ENCODE measurements at places on chromosomes 3 and 15. TPM values are rescaled to one million over a fixed set of nuclear protein-coding genes. Genes with fewer than 3 reads are reported as not detected.

DNA sequence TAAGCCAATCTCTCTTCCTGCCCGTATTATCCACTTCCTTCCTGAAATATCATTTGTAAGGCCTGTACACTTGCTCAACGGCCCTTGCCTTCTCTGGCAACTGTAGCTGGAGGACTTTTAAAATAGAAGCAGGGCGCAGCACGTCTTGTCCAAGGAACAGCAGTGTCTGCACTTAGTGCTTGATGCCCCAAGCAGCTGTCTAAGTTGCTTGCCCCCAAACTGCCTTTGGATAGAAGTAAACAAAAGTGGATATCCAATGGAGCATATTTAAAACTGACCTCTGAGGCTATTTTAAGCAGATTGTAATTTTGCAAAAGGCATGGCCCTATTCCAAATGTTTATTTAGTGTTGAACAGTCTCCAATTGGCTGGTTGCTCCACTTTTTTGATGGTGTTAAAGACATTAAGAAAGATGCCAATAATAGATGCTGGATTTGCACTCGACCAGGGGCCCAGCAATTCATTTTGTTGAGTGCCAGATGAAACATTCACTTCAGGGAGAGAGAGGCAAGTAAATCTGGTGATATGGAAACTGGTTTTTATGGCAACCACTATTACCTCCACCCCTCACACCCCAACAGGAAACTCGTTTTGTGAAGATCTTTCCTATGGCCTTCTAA is 526.8 kb upstream of the TBL1XR1 start:
- peak; percentile 30 for DNase-seq

DNA sequence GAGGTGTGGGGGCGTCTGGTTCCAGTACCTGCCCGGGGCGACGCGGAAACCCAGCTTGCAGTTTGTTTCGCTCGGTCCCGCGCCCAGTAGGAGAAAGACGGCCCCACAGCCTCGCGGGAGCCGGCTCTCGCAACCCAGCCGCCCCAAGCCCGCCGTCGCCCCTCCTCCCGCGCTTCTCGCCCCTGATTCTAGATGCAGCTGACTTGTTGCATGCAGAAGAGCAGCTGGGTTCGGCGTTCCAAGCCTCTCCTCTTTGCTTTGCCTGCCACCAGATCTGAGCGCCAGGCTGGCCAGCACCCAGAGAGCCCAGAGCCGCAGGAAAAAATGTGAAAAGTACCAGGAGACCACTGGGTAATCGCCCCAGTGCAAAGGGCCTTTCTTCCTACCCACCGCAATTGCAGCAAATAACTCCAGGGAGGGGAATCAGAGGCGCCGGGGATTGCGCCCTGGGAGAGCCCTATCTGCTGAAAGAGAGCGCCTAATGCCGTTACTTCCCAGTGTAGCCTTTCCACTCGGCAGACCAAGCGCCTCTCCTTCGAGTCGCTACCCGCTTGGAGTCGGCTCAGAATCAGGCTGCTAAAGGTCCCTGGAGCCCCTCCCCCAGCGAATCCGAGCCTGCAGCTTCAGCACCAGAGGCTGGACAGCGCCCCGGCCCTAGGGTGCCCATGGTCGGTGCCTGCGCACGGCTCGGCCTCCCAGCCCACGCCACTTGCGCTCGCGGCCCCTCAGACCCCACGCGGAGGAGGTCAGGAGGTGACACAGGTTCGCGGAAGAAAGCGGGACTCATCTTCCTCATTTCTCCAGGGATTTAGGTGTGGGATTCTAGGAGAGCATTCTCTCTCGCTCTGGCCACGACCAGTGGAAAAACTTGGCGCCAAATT is 15.7 kb upstream of the AEN start:
- DNase-seq: no peak

LARP6 gene
- 18.6 TPM for total RNA-seq

ITGA11 gene
- total RNA-seq: 7.8 TPM

CHRNA5 gene
- 3.1 TPM for total RNA-seq

Data from breast epithelium (tissue), 4 donors.